Fibroblast of skin of left biceps (primary cell): ENCODE measurements at places on chromosomes 7 and 10.
A peak's percentile ranks its signal among the peaks of the same experiment; 100 is the strongest.

GRCh38 chr10:73998623-73998928 lies 660 bp downstream of the VCL start:
- DNase-seq = no peak

DNA sequence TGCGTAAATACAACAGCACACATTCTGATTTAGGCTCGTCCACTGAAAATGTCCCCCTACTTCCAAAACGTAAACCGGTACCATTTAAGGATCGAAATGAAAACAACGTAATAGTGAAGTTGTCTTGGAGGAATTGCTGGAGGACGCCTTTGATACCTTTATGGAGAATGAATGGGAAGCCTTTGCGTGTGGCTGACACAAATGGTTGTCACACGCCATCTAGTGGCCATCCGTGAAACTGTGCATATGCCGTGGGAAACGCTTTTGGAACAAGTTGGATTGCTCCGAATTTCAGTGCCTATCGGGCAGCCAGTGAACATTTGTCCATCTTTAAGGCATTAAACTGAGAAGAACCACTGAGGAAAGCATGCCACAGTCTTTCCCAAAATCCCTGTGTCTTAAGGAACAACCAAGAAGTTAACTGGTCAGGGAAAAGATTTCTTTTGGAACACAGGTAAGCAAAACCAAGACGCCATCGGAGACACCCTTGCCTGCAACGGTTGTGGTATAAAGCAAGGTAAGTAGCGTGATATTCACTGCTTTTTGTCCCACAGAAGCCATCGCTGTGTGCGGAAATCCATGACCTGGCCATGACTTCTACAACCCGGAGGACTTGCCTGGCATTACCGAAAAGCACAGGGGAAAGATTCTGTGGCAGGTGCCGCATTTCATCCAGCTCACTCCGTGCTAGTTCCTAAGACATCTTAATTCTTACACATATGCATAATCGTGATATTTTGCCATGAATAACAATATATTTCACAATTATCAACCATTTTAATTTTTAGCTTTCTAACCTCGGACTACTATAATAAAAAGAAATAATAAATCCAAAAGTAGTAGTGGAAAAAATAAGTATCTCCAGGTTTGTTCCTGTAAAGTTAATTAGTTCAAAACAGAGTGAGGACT lies 100.6 kb downstream of the FAM204A start:
- DNase-seq = peak; percentile 59

GRCh38 chr7:118057404-118057803 lies 126.6 kb upstream of the LSM8 start:
- no peak for DNase-seq

- no peak for DNase-seq
Measured at GRCh38 chr10:1957057-1957456, 219.7 kb upstream of the ADARB2 start.

DNA sequence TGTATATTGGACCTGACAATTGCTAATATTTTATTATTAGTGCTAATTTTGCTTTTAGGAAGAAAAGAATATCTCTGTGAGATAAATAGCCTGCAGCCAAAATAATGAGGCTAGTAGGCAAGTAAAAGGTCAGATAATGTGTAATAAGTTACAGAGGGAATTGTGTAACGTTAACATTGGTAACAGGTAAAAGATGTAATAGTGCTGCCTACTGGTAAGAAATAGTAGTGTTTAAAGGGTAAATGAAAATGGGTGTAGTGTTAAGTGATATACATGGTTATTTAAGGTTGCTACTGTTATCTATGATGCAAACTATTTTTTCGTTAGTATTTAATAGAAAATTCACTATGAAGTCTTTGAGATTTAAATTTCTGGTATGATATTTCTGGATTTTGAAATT lies 9.2 kb upstream of the FOXP2 start:
- DNase-seq = no peak

DNA sequence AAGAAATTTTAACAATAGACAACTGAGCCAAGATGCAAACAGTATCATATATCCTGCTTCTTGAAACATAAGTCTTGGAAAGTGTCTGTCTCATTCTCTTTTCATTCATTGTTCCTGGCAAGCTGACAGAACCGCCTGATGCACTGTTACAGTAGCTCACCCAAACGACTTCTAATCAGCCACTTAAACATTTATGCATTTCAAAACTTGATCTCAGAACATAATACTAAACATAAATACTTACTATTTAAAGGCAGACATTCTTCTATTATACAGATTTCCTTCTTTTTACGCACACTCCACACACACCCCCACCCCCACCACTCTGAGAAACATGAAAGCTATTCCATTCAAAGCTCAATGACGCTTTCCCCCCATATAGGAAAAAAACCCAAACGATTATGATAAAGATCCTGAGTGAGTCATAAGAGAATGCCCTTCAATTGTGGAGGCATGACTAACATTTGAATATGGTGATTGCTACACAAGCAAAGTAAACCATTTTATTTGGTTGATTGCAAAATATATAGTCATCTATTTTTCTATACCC lies 30.5 kb downstream of the SHTN1 start:
- DNase-seq = peak; percentile 76

GRCh38 chr10:49335364-49335972 lies 36.5 kb downstream of the C10orf71 start:
- no peak for DNase-seq

- no peak for DNase-seq
Measured at GRCh38 chr7:141551782-141552181, 572 bp downstream of the AGK start.

DNA sequence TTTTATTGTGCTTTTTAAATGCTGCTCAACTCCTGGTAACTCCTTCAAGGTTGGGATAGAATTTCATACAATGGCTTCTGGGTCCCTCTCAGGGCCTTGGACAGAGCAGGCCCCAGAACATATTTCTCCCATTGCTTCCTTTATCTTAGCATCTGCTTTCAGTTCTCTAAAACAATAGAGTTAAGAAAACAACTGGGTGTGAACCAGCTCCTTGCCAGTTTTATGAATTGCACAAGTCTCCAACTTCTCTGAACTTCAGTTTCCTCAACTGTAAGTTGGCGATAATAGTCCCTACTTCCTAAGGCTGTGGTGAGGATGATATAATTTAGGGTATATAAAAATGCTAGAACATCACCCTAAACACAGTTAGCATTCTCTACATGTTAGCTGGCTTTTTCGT lies 77.0 kb upstream of the INHBA start:
- DNase-seq = no peak
